ENCODE measurements at places on chromosomes 16 and 17. TPM values are rescaled to one million over a fixed set of nuclear protein-coding genes. Genes with fewer than 3 reads are reported as not detected.

Gene ETV4
- total RNA-seq: 5.6 TPM

Gene LHX1
- not detected for total RNA-seq

DNA sequence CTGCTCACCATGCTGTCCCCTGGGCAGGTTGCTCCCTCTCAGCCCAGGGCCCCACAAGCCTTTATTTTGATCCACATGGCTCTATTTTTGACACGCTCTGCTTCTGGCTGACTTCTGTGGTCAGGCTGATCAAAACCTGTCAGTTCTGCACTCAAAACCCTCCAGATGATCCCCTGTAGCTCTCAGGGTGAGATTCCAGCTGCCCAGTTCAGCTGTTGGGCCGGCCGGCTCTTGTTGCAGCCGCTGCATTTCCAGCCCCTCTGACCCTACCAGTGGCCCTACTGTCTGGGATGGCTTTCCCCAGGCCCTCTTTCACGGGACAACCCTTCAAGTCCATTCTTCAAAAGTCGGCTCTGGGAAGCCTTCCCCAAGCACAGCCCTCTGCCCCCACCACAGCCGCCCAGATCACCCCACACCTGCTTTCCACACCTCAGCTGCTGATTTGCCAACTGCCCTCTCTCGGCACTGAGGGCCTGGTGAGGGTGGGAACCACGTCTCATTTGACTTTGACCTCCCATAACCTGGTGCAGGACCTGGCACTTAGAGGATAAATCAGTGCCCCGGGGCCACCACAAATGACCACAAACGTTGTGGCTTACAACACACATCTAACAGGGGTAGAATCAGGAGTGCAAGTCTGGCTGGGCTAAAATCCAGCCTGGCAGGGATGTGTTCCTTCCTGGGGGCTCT lies 16.3 kb upstream of the CACNG4 start:
- no peak for DNase-seq

GRCh38 chr17:77215281-77215680 lies 74.5 kb downstream of the SEC14L1 start:
- no peak for DNase-seq

GRCh38 chr16:4631444-4631843 lies 6.8 kb downstream of the MGRN1 start:
- no peak for DNase-seq

DNA sequence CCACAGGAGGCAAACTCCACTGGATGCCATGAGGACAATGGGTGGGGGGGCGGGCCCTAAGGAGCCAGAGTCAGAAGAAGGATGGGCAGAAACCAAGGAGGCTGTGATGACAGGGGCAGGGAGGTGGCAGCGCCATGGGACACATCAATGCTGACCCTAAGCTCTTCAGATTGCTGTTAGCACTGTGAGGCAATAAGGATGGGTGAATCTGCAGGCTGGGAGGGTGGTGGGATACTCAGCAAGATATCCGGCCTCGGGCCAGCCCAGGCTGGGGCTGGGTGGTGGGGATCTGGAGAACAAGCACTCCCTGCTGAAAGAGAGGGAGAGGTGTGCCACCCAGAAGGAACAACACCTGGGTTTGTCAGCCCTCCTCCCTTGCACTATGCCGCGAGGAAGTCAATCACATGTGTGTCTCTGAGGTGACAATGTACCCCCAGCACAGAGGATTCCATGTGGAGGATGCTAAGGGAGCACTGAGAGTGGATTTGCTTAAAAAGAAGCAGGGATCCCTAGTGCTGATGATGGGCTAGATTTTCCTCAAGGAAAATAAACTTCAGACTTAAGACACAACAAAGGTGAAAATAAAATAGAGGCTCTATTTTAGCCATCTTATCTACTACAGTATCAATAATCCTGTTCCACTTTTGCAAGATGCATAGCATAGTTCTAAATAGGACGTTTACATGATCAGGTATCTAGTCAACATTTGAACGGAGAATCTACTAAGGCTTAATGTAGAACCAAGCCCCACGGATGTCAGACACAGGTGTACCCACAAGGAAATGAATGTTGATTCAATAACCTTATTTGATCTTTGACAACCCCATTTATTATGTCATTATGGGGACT lies 22.6 kb downstream of the SMPD3 start:
- DNase-seq: no peak

GRCh38 chr17:72687886-72688285 lies 404.6 kb downstream of the SLC39A11 start:
- no peak for DNase-seq

Gene NAGS
- total RNA-seq: 0.42 TPM

DNA sequence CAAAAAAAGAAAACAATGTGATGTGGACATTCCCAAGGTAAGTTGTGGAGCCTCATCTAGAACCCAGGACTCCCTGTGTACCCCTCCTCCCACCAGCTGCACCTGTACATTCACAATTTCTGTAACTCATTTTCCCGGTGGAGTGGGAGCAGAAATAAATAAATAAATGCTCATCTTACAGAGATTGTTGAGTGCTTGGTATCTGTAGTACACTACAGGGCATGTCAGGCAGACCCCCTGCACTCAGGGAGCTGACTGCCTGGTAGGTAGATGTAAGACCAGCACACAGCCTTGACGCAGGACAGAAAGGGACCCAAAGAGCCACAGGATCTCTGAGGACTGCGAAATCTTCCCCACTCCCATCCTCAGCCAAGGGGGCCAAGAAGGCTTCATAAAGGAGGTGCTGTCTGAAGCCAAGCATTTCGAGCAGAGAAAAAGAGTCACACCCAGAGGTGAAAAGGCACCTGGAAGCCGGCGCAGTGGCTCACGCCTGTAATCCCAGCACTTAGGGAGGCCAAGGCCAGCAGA lies 6.5 kb downstream of the EIF1 start:
- DNase-seq: no peak

- no peak for DNase-seq
These were observed 7.6 kb downstream of the XPO6 start for GRCh38 chr16:28204204-28204603.

DNA sequence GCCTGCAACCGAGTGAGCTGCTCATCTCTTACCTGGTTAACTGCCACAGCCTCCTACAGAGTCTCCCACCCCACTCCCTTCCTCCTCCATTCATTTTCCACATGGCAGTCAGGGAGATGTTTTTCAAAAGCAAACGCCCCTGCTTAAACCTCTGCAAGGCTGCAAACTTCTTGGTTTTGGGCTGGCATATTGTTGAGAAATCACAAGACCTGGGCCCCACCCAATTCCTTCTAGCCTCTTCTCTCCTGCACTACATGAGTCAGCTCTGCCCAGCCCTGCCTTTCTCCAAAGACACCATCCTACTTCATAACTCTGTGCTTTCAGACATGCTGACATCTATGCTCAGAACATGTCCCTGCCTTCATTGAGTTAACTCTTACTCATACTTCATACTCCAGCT lies 136.1 kb downstream of the SPACA3 start:
- no peak for DNase-seq

Gene CHST6
- 2.4 TPM for total RNA-seq

GRCh38 chr17:40541060-40541872 lies 24.0 kb downstream of the CCR7 start:
- DNase-seq: no peak

Gene CCL1
- not detected for total RNA-seq

- no peak for DNase-seq
These were observed 55.4 kb downstream of the ADCY9 start for GRCh38 chr16:4060823-4061222.

Gene CCL4L2
- not detected for total RNA-seq

Gene TRIM16
- 35.9 TPM for total RNA-seq

Gene YBX2
- 2.2 TPM for total RNA-seq

GRCh38 chr16:4317532-4318450 lies 1.9 kb downstream of the GLIS2 start:
- no peak for DNase-seq

Gene OR1D5
- total RNA-seq: not detected

GRCh38 chr16:89693289-89693731 lies 6.8 kb downstream of the CDK10 start:
- no peak for DNase-seq

DNA sequence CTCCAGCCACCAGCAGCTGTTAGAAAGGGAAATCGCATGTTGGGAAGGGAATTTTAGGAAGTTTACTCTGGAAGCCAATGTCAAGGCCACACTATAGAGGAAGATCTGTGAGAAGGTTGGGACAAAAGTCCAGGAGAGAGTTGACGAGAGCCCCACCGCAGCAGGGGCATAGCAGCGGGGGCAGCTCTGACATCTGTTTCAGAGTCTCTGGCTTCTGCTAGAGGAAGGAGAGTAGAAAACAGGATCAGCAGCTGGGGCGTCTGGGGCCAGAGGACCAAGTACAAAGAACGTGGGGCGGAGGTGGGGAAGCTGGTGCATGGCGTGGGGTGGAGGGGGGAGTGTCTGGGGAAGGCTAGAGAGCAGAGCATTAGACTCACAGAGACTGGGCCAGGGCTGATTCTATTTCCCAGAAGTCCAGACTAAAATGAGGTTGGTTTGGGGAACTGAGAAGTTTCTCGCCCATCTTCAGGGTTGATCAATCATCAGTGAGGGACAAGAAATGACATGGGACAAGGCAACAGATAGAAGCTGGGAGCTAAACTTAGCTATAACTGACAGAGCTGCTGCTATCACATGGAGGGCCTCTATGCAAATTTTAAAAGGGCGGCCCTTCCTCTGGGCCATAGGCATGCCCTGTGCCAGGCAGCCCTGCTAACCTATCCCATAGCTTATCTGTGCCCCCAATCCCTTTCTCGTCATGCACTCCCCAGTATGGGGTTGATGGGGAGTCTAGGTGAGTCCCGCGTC lies 1.2 kb downstream of the RABEP2 start:
- DNase-seq: no peak

- DNase-seq: no peak
These were observed 16.4 kb downstream of the PLCD3 start for GRCh38 chr17:45115871-45116270.

DNA sequence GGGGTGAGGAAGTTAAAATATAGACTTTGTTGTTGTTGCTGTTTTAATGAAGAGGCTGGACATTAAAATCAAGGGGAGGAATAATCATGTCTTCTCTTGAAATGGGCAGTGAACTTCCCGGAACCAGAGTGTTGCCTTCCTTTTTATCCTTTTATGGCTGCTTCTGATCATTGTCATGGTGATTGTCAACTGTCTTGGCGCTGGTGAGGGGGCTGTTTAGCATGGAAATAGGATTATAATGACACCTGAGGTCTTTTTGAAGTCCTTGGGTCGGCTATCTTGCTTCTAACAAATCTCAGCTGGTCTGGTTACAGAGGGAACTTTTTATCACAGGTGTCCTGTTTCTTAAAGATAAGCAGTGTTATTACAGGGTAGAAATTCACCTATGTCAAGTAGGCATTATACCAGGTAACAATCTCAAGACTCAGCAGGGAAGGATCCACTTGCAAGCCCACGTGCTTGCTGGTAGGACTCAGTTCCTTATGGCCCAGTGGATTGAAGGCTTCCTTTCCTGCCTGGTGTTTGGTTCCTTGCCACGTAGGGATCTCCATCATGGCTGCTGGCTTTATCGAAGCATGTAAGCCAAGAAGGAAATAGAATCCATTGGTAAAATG lies 349.3 kb downstream of the WWOX start:
- DNase-seq: no peak

Gene DYNLRB2
- total RNA-seq: 1.4 TPM

Measured in mesothelial cell of epicardium (in vitro differentiated cells).